ENCODE measurements at places on chromosomes 6 and 20.

- DNase-seq: no peak
These were observed 47.4 kb downstream of the CYP39A1 start for GRCh38 chr6:46605091-46605797.

DNA sequence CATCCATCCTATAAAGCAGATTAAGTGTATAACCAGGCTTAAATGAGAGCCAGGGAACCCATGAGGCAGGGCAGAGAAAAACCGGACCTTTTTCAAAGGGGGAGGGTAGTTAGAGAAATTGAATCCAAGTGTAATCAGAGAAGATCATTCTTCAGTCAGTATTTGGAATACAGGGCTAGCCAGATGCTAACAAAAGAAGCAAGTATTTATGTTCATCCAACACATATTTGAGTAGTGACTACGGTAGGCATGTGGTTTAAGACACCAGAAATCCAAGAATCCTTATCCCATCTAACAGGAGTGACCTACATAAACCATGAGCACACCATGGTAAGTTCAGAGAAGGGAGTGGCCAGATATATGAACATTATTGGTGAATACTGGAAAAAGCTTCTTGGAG, 46.8 kb upstream of the FAM83C start:
- DNase-seq: no peak

DNA sequence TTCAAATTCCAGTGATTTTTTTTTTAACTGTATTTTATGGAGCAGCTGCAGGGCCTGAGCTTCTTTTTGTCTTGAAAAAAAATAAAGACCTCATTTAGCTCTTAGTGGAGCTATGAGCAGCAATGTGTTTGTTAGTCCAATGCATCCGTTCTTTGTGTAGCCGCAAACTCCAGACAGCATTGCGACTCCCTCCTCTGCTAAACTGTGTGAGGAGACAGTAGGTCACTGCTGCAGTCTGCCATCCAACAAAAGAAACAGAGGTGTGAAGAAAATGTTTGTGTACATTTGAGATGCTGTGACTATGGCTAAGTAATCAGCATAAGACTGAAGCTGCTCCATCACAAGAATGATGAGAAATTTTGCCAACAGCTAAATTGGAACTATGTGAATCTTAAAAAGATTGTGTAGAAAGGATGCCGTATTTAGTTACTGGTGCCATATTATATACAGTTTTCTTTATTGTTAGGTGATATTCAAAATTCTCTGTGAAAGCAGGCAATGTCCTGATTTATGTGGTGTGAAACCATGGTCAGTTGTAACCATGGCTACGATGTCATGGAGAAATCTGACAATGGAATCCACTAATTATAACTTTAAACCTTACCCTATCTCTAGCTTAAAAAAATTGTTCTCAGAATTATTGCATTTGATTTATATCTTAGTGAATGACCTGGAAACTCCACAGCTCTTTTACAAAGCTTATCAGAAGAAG, 428.8 kb upstream of the EPHA7 start:
- DNase-seq: no peak

- no peak for DNase-seq
These were observed 593.4 kb upstream of the JAG1 start for GRCh38 chr20:11267131-11267761.

- DNase-seq: no peak
These were observed 169.7 kb downstream of the HAO1 start for GRCh38 chr20:7770578-7770977.

GRCh38 chr6:146590492-146590891, 8.3 kb upstream of the ADGB start:
- DNase-seq: no peak

DNA sequence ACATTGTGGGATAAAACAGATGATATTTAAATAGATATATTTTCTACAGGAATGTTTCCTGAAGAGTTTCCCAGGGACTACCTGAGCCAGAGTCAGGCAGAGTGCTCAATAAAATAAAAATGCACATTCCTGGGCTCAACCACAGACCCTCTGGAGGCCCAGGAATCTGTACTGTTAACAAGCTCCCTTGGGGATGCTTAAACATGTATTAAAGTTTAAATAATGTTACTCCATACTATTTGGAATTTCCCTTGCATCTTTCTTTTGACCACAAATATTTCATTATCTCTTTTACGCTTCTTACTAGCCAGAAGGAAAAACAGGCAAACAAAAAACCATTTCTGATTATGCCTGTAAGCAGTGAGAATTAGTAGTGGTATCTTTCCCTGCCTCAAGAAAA, 42.3 kb downstream of the GPR63 start:
- no peak for DNase-seq

GRCh38 chr6:49072146-49072545, 390.9 kb downstream of the MMUT start:
- DNase-seq: no peak

- no peak for DNase-seq
These were observed 79.4 kb downstream of the CD24 start for GRCh38 chr6:106894978-106895702.

DNA sequence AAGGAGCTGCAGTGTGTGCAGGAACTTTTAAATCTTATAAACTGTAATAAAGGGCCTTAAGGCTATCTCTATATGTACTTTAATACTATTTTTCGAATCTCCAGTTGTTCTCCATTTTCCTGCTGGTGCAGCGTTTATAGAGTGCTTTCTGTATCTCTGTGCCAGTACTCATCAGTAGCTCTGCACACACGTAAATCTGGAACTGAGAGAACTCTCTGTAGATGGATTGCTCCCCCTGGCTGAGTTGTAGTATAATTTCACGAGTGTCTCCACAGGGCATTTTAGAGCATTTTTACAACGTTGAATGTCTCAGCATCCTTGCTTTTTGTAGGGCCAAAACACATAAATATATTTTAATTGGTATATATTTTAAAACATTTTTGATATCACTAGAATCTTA, 256.5 kb downstream of the TRDN start:
- DNase-seq: no peak

DNA sequence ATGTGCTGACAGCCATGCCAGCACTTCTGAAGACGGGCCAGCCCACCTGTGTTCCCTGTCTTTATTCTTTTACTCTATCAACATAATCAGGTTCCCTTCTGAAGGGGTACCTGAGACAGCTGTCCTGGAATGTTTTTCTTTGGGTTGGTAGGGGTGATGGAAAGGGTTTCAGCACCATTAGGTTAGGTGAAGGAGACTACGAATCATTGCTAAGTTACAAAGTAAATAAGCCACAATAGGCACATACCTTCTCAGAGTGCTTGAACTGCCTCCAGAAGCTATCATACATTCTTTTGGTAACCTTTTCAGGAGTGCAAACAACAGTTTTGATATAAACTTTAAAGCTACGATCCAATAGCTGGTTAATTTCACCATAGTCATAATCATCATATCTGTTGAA, 106.3 kb downstream of the SESN1 start:
- no peak for DNase-seq

DNA sequence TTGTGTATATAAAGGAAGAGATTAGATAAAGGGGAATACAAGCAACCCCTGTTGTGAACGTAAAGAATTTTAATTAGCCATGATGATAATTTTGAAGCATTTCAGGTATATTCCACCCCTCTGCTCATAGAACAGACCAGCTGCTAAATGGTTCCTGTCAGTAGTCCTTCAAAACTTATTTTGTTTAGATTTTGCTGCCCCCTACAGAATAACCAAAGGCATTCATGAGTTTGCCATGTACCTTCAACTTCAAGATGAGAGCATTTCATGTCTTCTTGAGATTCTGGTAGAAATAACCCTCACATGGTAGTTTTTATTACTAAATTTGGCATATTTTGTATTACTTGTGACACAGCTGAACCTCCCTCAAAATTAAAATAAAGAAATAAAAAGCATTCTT, 1586.7 kb downstream of the HACE1 start:
- DNase-seq: no peak

DNA sequence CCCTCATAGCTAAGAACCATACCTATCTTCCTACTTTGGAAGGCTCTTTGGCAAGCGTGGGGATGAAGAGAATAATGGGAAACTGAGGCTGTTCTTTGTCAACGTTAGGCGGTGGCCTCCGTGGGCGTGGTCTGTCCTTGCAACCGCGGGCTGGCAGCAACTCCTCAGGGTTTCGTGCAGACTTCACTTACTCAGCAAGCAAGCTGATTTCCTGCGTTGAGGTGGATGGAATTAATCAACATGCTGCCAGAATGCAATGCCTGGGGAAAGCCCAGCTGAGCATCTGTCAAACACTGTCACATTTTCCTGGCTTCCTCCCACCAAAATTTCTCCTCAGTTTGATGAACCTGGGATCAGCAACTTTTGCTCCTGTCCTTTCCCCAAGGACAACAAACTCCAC, 9.2 kb upstream of the IL17F start:
- DNase-seq: no peak

- DNase-seq: no peak
These were observed 146.9 kb downstream of the PRKN start for GRCh38 chr6:162580619-162581018.

DNA sequence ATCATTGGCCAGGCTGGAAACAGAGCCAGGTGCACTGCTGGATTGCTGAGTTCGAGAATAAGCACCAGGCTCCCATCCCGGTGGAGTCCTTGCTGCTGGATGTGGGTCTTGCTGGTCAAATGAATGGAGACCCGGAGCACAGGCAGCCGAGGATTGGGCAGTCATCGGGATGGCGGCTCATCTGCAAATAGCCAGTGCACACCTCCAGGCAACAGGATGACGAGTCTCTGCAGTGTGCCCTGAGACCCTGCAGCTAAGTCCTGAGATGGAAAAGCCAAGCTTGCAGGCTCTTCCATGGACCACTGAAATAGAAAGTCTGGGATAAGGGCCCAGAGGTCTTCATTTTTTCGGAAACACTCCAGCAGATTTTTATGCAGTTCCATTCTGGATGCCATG, 143.5 kb downstream of the WDR27 start:
- no peak for DNase-seq

DNA sequence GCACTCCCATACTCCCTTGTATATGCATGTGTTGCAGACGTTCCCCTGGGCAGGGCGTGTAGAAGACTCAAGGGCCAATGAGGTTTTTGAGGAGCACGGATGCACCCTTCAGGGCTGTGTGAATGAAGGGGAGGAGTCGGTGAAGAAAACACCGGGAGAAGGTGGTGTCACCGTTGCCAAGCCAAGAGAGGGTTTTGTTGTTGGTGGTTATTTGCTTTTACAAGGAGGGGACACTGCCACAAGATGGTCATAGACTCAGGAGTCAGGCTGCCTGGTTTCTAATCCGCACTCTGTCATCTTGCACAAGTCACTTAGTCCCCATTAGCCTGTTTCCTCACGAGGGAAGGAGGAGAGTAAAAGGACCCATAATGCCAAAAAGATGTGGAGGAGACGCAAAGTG, 124.0 kb downstream of the PXDC1 start:
- no peak for DNase-seq

DNA sequence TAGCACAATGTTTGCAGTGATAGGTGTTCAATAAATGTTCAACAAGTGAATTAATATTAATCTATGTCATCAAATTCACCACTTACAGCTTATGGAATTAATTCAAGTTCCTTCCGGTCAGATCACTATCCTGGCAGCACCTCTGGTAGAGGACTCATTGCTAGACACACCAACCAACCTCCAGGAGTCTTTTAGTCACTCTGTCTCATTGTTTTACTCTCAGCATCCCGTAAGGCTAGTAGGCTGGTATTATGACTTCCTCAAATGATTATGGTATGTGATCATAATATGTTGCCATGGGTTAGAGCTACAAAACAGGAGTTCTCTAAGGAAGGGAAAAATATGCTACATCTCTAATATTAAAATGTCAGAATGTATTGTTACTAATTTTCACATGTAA, 21.7 kb upstream of the MMS22L start:
- DNase-seq: no peak

- no peak for DNase-seq
These were observed 298.6 kb downstream of the TAF4 start for GRCh38 chr20:61766921-61767610.

- DNase-seq: no peak
These were observed 104.6 kb downstream of the EPB41L2 start for GRCh38 chr6:130958468-130958867.

DNA sequence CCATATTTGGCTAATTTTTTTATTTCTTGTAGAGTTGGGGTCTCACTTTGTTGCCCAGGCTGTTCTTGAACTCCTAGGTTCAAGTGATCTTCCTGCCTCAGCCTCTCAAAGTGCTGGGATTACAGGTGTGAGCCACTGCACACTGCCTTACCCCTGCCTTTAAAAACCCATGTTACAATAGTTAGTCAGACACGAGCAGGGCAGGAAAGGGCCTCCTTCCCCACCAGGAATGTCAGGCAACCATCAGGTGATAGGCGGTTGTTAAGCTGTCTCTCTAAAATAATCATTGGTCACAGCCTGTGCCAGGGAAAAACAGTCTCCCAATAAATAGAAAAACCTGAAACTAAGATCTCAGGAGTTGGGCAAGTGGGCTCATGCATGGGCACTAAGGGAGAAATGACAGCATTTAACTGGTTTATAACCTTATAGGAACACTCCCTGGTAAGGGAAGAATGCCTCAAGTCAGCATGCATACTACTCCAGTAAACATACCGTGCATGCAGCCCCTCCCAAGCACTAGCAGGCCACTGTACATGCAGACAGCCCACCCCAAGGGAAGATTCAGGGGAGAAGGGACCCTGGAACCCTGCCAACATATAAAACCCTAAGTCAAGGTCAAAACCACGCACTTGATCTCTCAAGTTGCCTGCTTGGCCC, 8.4 kb downstream of the OR2H2 start:
- DNase-seq: no peak

- no peak for DNase-seq
These were observed 156.3 kb downstream of the CARMIL1 start for GRCh38 chr6:25435416-25435985.

GRCh38 chr6:35833536-35833935, 28.4 kb downstream of the LHFPL5 start:
- DNase-seq: no peak

GRCh38 chr6:110528101-110528929, 51.9 kb upstream of the SLC22A16 start:
- DNase-seq: no peak

DNA sequence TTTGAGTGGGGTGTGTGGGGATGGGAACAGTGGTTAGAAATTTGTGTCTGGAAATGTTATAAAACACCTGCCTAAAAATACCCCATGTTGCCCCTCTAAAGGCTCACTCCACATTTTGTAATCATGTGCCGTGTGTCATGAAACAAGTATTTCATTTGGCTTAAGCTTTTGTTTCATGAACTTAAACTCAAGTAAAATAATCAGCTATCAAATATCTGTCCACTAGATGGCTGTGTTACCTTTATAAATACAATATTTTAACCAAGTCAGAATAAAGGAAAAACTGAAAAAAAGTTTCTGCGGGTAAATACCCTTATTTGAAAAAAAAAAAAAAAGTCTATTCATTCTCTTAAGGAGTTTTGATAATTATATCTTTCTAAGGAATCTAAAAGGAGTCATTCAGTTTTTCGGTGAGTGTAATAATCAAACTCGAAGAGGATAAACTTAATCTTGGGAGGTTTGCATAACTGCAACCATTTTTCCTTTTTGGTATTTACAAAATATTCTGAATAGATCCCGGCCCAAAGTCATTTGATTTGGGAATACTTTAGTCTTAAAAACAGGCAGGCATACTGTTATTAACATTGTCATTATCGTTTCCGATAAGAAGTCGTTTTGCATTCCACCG, 29.9 kb upstream of the MTRF1L start:
- DNase-seq: no peak

GRCh38 chr6:5457041-5457440, 195.7 kb downstream of the FARS2 start:
- no peak for DNase-seq
